ENCODE measurements at places on chromosomes 7 and 10. TPM values are rescaled to one million over a fixed set of nuclear protein-coding genes. Genes with fewer than 3 reads are reported as not detected.

The WDR86 gene
- 48.1 TPM for polyA plus RNA-seq

DNA sequence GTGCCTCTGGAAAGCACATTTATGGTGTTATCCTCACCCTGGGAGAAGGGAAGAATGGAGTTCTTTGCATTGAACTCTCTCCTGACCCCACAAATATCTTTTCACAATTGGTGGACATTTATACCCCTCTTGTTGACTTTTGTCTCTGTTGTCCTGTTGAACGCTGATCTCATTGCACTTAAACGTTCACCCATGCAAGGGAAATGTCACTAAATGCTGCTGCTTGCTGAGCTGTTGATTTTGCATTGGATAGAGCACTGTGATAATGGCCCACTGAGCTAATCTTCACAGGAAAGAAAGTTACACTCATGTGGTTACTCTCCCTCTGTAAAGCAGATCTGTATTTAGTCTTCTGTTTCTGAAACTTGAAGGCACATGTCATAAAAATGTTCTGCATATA is 133.4 kb downstream of the FZD1 start:
- DNase-seq = no peak

The HIF1AN gene
- 31.3 TPM for polyA plus RNA-seq

The AKR1C8 gene
- polyA plus RNA-seq = 0.58 TPM

GRCh38 chr7:15487896-15488295 is 73.9 kb downstream of the AGMO start:
- no peak for DNase-seq

The BICC1 gene
- 81.3 TPM for polyA plus RNA-seq

The SAMD9 gene
- 8.7 TPM for polyA plus RNA-seq

DNA sequence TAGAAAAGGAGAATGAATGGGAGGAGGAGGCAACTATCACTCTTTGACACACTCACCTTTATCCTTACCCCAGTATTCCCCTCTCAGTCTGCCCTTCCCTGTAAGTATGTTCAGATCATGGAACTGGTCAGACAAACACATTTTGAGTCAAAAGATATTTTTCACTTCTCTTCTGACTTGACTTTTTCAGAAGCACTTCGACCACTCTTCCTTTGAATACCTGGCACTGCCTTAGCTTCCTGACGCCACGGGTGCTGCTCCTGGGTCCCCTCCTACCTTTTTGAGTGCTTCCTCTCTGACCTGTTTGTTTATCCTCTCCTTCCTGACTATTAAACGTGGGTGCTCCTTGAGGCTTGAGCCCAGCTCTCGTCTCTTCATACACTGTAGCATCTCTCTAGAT is 19.8 kb upstream of the C10orf67 start:
- no peak for DNase-seq

The YKT6 gene
- polyA plus RNA-seq = 80.3 TPM

The C10orf71 gene
- 0.13 TPM for polyA plus RNA-seq

DNA sequence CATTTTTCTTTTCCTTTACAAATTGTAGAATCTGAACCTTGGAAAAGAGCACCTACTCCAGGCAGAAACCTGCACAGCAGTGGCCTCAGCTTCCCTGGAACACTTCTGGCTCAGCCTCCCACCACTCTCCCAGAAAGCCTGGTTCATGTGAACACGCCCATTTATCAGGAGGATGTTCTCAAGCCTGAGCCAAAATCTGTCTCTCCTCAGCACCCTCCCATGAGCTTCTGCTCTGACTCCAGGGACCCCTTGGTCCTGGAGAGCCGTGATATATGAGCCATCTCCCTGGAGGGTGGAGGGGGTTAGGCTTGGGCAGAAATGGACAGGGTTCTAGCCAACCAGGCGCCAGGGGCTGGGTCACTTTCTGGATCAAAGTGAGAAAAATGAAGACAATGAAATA is 10.1 kb downstream of the GDF2 start:
- DNase-seq = no peak

The TRIM4 gene
- polyA plus RNA-seq = 39.6 TPM

The TBATA gene
- not detected for polyA plus RNA-seq

GRCh38 chr10:87695074-87695473 is 35.4 kb downstream of the PAPSS2 start:
- DNase-seq = no peak

DNA sequence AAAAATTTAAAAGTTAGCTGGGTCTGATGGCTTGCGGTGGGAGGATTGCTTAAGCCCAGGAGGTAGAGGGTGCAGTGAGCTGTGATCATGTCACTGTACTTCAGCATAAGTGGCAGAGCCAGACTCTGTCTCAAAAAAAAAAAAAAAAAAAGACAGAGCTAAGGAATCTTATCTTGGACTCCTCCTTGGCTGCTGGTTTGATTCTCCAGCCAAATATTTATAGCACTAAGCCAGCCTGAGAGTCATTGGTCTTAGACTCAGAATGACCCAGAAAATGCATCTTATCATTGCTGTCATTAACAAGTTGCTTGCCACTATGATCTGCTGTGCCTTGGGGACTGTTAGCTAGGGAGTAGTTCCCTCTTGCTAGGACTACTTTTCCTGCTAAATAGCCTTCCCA is 164.7 kb downstream of the GNAT3 start:
- no peak for DNase-seq

DNA sequence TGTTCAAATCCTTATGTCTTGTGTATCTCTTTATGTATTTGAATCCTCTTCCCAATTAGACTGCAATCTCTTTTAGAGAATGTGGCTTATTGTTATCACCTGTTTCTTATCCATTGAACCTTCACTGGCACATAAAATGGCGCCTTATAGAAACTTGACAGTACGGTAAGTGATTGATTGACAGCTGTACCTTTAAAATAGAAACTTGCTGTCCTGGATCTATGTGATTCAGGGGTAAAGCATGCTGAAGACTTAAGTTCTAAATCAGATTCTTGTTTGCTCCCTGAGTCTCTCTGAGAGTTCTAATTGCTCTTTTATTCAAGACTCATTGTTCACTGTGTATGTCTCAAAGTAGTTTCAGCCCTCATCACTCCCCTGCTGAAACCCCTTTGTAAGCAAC is 91.3 kb downstream of the CACNB2 start:
- DNase-seq = no peak

The BHLHA15 gene
- 0.18 TPM for polyA plus RNA-seq
